ENCODE measurements at places on chromosomes 1 and 21.

DNA sequence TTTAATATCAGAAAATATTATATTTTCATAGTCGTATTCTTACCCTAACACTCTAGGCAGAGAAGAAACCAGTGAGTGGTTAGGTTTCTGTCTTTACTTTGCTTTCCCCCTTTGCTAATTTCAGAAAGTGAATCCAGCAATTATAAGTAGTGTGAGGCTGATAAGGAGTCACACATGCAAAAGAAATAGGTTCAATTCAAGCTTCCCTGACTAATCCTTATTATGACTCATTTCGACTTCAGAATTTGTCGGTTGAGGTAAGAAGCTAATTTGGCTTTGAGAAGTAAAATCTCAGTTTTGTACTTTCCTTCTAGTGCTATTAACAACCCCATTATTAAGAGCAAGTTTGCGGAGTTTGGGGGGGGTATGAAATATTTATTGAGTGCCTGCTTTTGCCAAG is 22.4 kb downstream of the ESRRG start:
- DNase-seq = no peak

GRCh38 chr1:85396194-85396593 is 68.8 kb downstream of the DDAH1 start:
- DNase-seq = no peak

- no peak for DNase-seq
These were observed 14.7 kb upstream of the OVAAL start for GRCh38 chr1:180544050-180544449.

DNA sequence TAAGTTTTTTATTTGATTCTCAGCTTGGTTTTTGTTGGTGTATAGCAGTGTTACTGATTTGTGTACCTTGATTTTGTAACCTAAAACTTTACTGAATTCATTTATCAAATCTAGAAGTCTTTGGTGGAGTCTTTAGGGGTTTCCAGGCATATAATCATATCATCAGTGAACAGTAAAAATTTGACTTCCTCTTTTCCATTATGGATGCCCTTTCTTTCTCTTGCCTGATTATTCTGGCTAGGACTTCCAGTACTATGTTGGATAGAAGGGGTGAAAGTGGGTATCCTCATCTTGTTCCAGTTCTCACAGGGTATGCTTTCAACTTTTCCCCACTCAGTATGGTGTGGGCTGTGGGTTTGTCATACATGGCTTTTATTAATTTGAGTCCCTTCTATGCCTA is 23.6 kb upstream of the MAB21L3 start:
- DNase-seq = no peak

DNA sequence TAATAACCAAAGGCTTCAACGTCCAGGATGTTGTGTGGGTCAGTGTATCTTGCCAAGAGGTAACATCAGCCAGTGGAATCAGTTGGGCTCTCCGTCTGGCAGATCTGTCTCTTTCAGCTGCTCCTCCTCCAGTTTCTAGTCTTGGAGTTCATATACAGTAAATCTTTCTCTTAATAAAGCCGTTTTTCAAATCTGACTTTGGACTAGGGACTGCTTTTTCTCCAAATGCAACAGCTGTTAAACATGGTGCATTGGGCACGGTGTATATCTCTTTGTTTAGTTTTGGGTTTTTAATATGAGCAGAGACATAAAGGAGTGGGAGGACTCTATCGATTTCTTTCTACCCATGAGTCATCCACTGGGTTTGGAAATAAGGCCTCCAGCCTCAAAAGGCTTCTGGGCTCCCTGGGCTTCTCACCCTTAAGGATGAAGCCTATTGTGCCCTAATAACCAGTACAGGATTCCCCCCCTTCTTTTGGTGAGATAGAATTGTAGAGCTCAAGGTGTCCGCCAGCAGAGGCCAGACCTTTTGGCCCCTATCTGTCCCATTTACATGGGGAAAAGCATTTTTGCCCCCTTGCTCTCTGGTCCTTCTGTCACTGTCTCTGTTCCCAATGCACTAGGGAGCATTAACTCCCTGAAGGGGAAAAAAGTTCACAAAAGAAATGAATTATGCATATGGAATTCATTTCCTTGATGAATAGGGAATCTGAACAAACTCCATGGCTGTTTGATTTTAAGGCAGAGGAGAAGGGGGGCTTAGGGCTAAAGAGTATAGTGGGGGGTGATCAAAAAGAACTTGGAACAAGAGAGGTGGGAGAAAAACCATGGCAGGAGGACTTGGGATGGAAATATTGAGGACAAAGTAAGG is 86.0 kb downstream of the PBX1 start:
- no peak for DNase-seq

GRCh38 chr1:179976970-179977651 is 22.5 kb downstream of the CEP350 start:
- no peak for DNase-seq

- DNase-seq = no peak
These were observed 53.7 kb downstream of the ZBTB8A start for GRCh38 chr1:32592943-32593342.

DNA sequence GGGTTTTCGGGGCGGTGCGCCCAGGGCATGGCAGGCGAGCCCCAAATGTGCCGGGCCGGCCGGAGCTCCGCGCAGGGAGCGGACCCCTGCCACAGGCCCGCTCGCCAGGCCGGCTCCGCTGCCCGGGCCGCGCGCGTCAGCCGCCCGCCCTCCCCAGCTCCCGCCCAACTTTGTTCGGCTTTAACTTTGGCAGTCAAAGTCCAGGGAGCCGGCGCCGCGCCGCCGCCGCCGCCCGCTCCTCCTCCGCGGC is 488 bp downstream of the SLC35D1 start:
- DNase-seq = no peak

DNA sequence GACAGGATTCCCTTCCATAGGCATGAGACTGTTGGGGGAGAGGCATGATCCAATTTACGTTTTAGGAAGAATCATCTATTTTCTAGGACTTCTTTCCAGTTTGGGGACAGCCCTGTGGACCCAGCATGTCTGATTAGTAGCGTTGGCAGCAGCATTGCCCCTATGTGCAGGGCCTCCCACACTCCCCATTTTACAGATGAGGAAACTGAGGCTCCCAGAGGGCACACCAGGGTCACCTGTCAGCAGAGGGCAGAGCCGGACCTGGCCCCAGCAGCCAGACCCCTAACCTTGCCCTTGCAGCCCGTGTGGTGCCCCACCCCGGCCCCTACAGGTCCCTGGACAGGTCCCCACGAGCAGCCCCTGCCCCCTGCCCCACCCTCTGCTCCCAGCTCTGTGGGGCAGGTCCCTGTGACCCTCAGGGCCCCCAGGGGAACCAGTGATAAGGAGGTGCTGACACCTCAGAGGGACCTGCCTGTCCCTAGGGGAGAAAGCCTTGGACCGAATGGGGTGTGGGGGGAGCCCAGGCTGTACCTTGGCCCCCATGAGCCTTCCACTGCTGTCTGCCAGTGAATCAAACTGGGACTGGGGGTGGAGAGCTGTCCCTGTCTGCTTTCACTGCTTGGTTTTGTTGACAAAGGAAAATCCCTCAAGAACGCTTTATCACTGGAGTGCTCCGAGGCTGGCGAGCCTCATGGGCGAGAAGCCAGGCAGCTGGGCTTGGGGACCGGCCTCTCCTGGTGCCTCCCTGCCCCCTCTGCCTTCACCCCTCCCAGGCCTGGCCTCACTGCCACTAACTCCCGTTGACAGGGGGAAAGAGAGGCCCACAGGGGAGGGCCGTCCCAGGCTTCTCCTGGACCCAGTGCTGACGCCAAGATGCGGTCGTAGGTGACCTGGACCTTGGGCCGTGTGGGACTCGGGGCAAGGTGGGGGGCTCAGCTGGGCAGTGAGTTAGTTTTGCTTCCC is 39.4 kb upstream of the CCDC27 start:
- no peak for DNase-seq

DNA sequence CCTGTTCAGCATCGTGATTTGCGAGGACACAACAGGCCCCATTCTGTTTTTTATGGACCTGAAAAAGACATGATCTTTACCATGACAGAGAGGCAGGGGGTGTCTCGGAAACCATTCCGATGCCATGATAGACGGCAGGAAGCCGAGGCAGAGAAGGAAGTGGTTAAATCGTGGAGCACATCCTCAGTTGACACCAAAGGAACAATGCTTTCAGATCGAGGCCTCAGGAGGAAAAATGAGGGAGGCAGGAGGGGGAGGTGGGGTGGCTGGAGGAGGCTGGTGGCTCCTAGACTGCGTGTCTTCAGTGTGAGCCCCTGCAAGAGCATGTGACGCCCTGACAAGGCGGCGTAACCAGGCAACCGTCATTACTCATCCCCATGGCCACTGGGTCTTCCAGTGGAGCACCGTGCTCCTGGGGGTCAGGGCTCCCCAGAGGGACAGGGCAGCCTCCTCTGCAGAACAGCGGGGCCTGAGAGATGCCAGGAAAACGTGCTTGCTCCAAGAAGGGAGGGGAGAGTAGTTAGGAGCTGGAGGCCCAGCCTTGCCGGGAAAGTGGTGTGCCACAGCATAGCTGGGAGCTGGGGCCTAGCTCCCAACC is 172.8 kb upstream of the TMEM51 start:
- no peak for DNase-seq
